ENCODE measurements at places on chromosomes 7 and 10.
A peak's percentile ranks its signal among the peaks of the same experiment; 100 is the strongest.

GRCh38 chr7:12879139-12879538, 191.7 kb downstream of the ARL4A start:
- DNase-seq: no peak

GRCh38 chr7:98130959-98131358, 24.3 kb downstream of the LMTK2 start:
- DNase-seq: no peak

GRCh38 chr7:102845346-102845745, 67.5 kb upstream of the LRRC17 start:
- no peak for DNase-seq

DNA sequence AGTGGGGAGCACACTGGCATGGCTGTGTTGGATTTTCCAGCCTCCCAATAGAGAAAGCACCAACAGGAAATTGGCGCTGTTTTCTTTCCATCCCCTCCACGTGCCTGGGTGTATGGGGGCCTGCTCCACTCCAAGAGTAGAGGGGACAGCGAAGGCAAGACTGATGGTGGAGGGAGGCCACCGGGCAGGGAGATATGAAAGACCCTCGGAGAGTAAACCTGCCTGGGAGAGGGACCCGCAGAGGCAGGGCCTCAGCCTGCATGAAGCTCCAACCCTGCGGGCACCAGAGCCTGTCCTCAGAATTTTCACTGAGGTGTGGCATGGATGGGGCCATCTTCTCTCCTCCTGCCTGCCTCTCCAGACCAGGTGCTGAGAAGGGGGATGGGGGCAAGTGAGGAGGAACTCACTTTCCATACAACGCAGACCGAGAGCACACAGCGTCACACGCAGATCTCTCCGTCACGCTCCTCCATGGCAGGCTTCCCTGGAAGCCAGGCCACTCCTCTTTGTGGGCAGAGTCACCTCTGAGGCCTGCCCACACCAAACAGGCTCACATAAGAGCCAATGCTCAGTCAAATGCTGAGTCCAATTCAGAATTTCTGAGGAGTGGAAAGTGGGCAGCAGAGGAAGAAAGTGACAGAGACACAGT, 18.8 kb downstream of the ANXA11 start:
- no peak for DNase-seq

DNA sequence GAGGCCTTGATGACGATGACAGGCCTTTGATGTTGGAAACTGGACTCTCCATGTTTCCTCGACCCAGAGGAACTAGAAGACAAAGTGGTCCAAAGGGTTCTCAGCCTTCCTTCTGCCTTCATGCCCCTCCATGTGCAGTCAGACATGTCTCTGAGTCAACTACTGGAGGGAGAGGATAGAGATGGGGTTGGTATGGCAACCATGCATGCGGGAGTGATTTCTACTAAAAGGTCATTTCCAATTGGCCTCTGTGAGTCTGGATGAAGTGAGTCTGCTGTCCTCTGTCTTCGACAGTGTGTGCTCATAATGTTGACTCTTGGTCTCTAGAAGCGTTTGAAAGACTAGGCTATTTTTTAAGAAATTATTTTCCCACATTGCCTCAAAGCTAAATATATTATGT, 29.2 kb downstream of the STK17A start:
- no peak for DNase-seq

- DNase-seq: no peak
These were observed 114.1 kb downstream of the POU6F2 start for GRCh38 chr7:39091774-39092173.

DNA sequence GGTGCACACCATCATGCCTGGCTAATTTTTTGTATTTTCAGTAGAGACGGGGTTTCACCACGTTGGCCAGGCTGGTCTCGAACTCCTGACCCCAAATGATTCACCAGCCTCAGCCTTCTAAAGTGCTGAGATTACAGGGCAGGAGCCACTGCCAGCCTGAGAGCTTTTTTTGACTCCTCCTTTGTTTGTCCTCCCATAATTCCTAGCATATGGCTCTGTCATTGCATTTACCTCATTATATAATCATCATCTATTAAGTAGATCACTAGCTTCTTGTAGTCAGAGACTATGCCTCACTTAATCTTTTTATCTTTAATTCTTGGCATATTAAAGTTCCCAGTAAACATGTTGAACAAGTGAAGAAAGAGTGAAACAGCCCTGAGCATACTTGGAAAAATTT, 82.1 kb downstream of the CPEB3 start:
- no peak for DNase-seq

GRCh38 chr7:24812305-24812945, 55.2 kb upstream of the GSDME start:
- no peak for DNase-seq

- no peak for DNase-seq
These were observed 51.6 kb downstream of the PTPRZ1 start for GRCh38 chr7:121924269-121925186.

DNA sequence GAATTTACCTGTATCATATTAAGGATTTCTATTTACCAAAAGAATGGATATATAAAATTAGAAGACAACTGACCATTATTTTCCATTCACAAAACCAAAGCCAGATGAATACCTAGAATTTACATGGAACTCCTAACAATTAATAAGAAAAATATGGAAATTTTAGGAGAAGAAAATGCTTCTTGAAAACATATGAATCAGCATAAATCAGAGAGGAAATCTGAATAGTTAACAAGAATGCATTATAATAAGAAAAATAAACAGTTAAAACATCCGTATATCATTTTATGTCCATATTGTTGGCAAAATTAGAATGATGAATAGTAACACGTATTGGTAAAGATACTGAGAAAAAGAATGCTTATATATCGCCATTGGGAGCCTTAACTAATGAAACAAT, 505.5 kb downstream of the NEBL start:
- no peak for DNase-seq

DNA sequence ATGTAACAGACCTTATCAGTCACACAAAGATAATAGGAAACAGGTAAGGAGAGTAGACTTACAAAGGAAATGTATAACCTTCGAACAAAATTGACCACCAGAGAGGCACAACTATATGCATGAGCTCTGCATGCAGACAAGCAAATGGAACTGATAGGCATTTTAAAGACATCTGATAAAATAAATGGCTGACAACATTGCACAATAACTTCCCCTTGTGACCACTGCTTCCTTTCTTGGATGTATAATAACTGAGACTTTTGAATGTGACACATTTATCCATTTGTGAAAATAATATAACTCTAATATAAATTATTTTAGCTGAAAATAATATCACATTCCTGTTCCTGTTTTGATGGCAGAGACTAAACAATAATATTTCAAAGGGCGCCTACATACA, 654.2 kb upstream of the STEAP1 start:
- DNase-seq: no peak

DNA sequence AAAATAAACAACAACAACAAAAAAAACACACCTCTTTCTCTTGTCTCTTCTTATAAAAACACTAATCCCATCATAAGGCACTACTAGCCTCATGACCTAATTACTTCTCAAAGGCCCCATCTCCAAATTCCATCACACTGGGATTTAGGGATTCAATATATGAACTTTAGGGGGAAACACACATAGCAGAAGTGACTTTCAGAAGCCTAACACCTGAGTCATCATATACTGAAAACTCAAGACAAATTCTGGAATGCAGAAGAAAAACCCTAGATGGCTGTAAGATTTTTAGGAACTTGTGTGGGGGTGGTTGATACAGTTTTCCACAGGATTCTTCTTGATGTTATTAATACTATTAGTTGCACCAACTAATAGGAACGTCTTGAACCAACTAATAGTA, 33.7 kb upstream of the CSTF2T start:
- no peak for DNase-seq

DNA sequence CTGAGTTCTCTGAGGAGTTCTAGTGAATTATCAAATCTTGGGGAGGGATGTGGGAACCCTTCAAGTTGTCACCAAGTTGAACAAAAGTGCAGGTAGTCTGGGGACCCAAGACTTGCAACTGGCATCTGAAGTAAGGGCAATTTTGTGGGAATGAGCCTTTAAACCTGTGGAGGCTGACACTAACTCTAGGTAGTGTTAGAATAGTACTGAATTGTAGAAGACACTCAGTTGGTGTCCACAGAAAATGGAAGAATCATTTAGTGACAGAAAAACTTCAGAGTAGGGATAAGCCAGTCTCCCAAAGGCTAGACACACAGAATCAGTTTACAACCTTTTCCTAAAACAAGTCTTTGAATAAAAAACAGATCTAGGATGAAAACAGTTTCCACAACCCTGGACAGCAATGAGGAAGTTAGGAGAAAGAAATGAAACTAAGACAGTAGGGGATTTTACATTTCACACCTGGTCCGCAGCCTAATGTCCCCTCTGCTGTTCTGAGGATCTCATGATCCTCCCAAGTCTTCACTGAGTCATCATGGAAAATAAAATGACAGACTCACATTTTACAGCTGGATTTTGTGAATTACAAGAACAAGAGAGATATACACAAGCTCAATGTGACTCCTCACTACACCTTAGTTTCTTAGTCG, 23.0 kb upstream of the ING3 start:
- DNase-seq: no peak

- DNase-seq: peak; percentile 39
These were observed 24.4 kb upstream of the PPIF start for GRCh38 chr10:79322616-79323543.

DNA sequence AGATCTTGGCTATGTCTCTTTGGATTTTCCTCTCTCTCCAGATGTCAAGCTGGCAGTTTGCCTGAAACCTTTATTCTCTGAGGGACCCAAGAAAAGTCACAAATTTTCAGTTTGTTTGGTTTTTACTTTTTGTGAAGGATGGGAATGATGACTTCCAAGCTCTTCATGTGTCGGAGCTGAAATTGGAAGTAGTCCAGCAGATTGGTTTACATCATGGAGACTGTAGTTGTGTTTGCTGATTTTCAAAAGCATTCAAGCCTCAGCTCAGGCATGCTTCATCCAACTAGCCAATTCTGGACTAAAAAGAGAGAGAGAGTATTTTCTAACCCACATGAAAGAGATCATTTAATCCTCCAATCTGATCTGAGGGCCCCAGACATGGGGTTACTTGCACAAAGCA, 326.2 kb upstream of the AUTS2 start:
- no peak for DNase-seq

DNA sequence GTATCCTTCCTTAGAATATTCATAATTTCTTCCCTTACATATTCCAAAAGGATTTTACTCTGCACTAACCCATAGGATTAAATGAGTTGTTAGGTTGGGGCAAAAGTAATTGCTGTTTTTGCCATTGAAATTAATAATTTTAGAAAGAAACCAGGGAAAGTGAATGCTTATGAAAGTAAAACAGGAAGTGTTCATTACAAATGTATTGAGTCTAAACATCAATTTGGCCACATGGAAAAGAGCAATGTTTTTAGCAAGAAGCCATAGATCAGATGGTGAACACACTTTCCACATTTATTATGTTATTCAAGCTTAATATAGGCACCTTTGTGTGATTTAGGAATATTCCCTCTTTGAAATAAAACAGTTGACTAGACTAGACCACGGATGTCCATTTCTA, 102.9 kb downstream of the SUGCT start:
- DNase-seq: no peak

DNA sequence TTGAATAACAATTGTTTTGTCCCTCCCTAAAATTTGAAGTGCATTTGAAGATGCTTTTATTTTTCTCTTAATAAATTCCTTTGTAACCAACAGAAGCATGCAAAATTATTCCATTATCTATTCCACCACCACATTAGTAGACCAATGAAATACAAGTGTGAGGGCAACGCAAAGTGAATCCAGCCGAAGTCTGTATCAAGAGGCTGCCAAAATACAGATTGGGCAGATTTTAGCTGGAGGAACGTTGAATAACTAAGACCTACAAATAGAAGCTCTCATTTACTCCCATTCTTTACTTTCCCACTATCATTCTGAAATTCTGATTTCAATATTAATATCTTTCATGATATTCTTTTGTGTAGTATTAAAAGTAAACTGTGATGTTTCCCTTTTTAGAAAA, 233.7 kb downstream of the BMPER start:
- DNase-seq: no peak

- no peak for DNase-seq
These were observed 47.4 kb downstream of the TNS3 start for GRCh38 chr7:47534322-47535034.

GRCh38 chr7:105773030-105773460, 103.4 kb downstream of the ATXN7L1 start:
- no peak for DNase-seq

DNA sequence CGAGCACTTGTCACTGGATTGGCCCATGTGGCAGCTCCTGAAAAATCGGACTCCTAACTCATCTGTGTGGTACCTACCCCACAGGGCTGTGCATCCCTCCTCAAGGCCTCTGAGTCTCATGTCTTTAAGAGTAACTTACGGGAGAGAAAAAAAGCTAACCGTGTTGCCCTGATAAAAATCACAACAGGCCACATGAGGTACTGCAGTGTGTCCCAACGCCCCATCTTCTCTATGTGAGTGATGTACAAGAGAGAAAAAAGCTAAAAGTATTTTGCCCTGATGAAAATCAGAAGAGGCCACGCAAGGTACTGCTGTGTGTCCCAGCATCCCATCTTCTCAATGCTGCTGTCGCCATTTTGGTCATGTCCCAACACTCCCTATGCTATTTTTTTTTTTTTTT, 41.2 kb upstream of the ADRB1 start:
- DNase-seq: no peak

- no peak for DNase-seq
These were observed 143.8 kb downstream of the TEX36 start for GRCh38 chr10:125538947-125539731.

DNA sequence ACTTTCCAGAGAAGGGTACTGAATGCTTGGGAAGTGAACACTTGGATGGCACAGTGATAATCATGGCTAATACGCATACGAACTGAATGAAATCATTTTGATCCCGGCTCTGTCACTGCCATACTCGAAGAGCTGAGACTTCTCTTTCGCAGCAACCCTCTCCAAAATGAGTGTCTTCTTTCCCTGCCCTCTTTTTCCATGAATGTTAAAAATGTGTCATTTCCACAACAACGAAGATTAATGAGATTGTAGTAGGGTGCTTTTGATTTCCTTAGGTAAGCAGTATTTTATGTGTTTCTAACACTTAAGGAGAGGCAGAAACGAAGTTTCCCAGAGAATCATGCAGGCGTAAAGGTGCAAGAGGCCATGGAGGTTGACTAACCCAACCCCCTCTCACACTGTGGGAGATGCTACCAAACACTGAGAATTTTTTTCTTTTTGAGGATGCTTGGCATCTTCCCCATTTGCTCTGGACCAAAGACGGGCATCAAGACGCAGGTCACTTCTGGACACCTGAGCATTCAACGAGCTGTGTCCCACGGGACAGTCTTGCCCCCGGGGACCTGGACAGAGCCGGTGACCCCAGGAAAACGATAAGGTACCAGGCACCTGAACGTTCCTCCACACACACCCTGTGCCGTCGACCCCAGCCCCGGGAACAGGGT, 823 bp downstream of the COPG2 start:
- DNase-seq: no peak

Measured in stimulated activated CD8-positive, alpha-beta memory T cell treated with anti-CD3 and anti-CD28 coated beads, Interleukin-4, amount 100 ng/mL, for 4 hours (primary cell).